ENCODE measurements at places on chromosomes 6 and 20. TPM values are rescaled to one million over a fixed set of nuclear protein-coding genes. Genes with fewer than 3 reads are reported as not detected.

The TFAP2D gene
- polyA plus RNA-seq, result not detected

The FHL5 gene
- 2.4 TPM for polyA plus RNA-seq

The DPPA5 gene
- not detected for polyA plus RNA-seq

The CDH26 gene
- polyA plus RNA-seq, result 1.1 TPM

The CSNK2B gene
- polyA plus RNA-seq, result 116 TPM

The OR5V1 gene
- polyA plus RNA-seq, result not detected

The VSTM2L gene
- polyA plus RNA-seq, result 2.8 TPM

The ZC2HC1B gene
- polyA plus RNA-seq, result not detected

The OOEP gene
- polyA plus RNA-seq, result 0.73 TPM

The ENPP1 gene
- 5.6 TPM for polyA plus RNA-seq

- no peak overlapping the region for H3K27ac ChIP-seq
- H3K4me3 ChIP-seq, result no peak overlapping the region
- H3K27me3 ChIP-seq, result no peaks in the 10 kb centered on the region
- H3K36me3 ChIP-seq, result no peaks in the 10 kb centered on the region
These were observed 6.3 kb downstream of the OR2A4 start for GRCh38 chr6:131694832-131695426.

GRCh38 chr20:50284811-50285375, 94.3 kb downstream of the CEBPB start:
- H3K27ac ChIP-seq, result no peak overlapping the region
- no peaks in the 10 kb centered on the region for H3K27me3 ChIP-seq
- no peak for DNase-seq
- no peaks in the 10 kb centered on the region for H3K4me1 ChIP-seq
- H3K4me3 ChIP-seq, result no peak overlapping the region

DNA sequence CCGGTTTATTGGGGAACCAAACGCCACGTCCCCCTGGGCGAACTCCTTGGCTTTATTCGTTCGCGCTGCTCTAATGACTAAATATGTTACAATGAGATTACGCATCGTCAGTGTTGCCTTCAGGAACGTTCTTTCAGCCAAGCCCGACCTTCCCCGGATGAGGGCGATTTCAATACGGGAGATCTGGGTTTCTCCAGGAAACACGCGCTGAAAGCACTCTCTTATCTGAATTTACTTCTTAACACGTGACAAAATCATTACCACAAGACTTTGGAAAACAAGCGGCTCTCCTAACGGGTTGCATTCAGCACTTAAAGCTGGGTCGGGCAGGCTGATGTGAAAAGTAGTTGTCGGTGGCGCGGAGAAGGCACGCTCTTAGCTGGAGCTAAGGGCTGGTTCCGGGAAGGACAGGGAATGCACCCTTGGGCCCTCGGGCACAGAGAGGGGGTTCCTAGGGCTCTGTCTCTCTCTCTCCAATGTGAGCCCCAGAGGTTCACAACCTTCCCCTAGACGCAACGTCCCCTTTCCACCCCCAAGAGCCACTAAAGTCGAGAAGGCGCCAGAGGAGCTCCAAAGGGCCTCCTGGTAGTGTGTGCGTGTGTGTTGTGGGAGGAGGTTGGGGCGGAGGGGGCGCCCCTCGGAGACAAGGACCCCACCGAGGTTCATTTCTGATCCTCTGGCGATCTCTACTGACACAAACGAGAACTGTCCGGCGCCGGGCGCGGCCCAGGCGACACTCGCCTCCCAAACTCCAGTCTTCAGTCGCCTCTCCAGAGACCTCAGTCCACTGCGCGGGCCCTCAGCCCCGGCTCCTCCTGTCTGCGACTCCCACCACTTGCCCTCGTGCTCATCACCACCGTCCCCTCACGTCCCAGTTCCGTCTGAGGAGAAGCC, 7.1 kb upstream of the NKX2-2 start:
- no peak overlapping the region for H3K4me3 ChIP-seq
- DNase-seq, result no peak
- no peak overlapping the region for H3K27ac ChIP-seq
- H3K36me3 ChIP-seq, result no peaks in the 10 kb centered on the region

GRCh38 chr20:23156170-23156841, 70.2 kb upstream of the CD93 start:
- no peaks in the 10 kb centered on the region for H3K36me3 ChIP-seq
- DNase-seq, result no peak
- H3K4me1 ChIP-seq, result no peaks in the 10 kb centered on the region

- H3K27ac ChIP-seq, result no peak overlapping the region
- H3K4me1 ChIP-seq, result no peaks in the 10 kb centered on the region
- no peak overlapping the region for H3K4me3 ChIP-seq
- no peak for DNase-seq
These were observed 108.1 kb upstream of the SCP2D1 start for GRCh38 chr20:18705490-18705889.

- no peaks in the 10 kb centered on the region for H3K36me3 ChIP-seq
- H3K27me3 ChIP-seq, result no peaks in the 10 kb centered on the region
- H3K27ac ChIP-seq, result no peak overlapping the region
- no peak for DNase-seq
- no peak overlapping the region for H3K4me3 ChIP-seq
These were observed 85.3 kb upstream of the LY86 start for GRCh38 chr6:6503191-6503590.

GRCh38 chr6:101000341-101000740, 119.2 kb upstream of the ASCC3 start:
- H3K27me3 ChIP-seq, result no peaks in the 10 kb centered on the region
- H3K4me3 ChIP-seq, result no peak overlapping the region
- H3K27ac ChIP-seq, result no peak overlapping the region
- DNase-seq, result no peak

- no peak overlapping the region for H3K4me3 ChIP-seq
- peaks cover 16% of the 10 kb centered on the region for H3K4me1 ChIP-seq
- H3K27ac ChIP-seq, result no peak overlapping the region
- DNase-seq, result no peak
These were observed 46.2 kb downstream of the GJA10 start for GRCh38 chr6:89940225-89941027.

DNA sequence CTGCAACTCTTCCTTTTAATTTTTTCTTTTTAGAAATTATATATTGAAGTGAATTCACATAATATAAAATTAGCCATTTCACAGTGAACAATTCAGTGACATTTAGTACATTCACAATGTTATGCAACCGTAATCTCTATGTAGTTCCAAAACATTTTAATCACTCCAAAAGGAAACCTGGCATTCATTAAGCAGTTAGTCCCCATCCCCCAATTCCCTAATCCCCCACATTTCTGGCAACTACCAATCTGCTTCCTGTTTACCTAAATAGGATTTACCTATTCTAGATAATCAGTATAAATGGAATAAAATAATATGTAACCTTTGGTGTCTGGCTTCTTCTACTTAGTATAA, 8.5 kb upstream of the DDX27 start:
- no peak overlapping the region for H3K4me3 ChIP-seq
- no peaks in the 10 kb centered on the region for H3K36me3 ChIP-seq
- H3K4me1 ChIP-seq, result no peaks in the 10 kb centered on the region

DNA sequence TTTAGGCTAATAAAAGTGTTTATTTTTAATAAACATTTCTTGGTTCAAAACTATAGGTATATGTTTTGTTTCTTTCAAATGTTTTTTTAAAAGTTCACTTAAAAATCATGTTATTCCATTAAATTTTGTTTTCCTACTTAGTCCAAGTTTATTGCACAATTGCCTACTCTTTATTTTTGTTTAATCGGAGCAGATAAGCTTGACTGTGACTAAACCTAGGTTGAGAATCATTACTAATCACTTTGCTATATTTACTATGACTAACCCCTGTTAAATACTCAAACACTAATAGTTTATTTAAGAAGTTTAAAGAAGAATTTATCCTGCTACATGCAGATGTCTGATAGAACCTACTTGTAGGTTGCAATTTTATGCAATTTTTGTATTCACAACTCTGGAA, 18.8 kb downstream of the MAP3K4 start:
- peaks cover 11% of the 10 kb centered on the region for H3K4me1 ChIP-seq
- no peak overlapping the region for H3K4me3 ChIP-seq
- no peaks in the 10 kb centered on the region for H3K36me3 ChIP-seq

- no peak for DNase-seq
- no peaks in the 10 kb centered on the region for H3K27me3 ChIP-seq
- H3K36me3 ChIP-seq, result no peaks in the 10 kb centered on the region
- H3K4me3 ChIP-seq, result no peak overlapping the region
These were observed 893.4 kb downstream of the C6orf118 start for GRCh38 chr6:164415832-164416563.

- no peaks in the 10 kb centered on the region for H3K36me3 ChIP-seq
- H3K4me1 ChIP-seq, result no peaks in the 10 kb centered on the region
- no peak overlapping the region for H3K4me3 ChIP-seq
- DNase-seq, result no peak
- H3K27me3 ChIP-seq, result no peaks in the 10 kb centered on the region
These were observed 30.6 kb downstream of the FASTKD5 start for GRCh38 chr20:3129094-3129493.

GRCh38 chr20:4025679-4026078, 10.3 kb upstream of the RNF24 start:
- no peak overlapping the region for H3K4me3 ChIP-seq
- no peak for DNase-seq
- H3K27me3 ChIP-seq, result no peaks in the 10 kb centered on the region

DNA sequence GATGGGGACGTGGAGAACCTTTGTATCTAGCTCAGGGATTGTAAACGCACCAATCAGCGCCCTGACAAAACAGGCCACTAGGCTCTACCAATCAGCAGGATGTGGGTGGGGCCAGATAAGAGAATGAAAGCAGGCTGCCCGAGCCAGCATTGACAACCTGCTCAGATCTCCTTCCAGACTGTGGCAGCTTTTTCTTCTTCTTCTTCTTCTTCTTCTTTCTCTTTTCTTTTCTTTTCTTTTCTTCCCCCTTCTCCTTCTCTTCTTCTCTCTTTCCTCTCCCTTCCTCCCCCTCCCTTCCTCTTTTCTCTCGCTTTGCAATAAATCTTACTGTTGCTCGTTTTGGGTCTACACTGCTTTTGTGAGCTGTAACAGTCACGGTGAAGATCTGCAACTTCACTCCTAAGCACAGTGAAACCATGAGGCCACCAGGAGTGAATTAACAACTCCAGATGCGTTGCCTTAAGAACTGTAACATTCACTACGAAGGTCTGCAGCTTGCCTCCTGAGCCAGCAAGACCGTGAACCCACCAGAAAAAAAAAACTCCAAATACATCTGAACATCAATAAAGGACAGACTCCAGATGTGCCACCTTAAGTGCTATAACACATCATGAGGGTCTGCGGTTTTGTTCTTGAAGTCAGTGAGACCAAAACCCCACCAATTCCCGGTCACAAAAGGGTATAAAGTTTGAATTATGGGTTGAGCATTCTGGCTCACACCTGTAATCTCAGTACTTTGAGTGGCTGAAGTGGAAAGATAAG, 19.6 kb upstream of the SERPINB1 start:
- no peak for DNase-seq
- no peak overlapping the region for H3K4me3 ChIP-seq
- no peaks in the 10 kb centered on the region for H3K4me1 ChIP-seq
- H3K36me3 ChIP-seq, result no peaks in the 10 kb centered on the region
- H3K27me3 ChIP-seq, result no peaks in the 10 kb centered on the region

DNA sequence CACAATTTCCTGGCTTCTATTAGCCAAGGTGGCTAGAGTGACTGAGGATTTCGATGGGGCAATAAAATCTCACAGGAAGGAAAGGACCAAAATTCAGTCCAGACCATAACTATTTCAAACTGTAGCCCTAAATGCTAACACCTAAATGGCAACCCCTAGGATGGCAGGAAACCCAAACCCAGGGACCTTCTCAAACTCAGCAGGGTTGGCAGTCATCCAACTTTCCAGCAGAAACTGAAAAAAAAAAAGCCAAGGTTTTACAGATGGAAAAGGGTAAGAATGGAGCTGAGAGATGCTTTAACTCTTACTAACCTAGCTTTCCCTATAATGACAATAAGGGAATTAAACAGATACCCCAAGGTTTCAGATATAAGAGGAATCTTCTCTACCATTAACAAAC, 10.5 kb downstream of the IBTK start:
- no peak for DNase-seq
- H3K4me3 ChIP-seq, result no peak overlapping the region
- H3K36me3 ChIP-seq, result no peaks in the 10 kb centered on the region
- H3K4me1 ChIP-seq, result peaks cover 7% of the 10 kb centered on the region
- H3K27ac ChIP-seq, result no peak overlapping the region

- no peaks in the 10 kb centered on the region for H3K4me1 ChIP-seq
- no peak for DNase-seq
- no peak overlapping the region for H3K4me3 ChIP-seq
- H3K36me3 ChIP-seq, result no peaks in the 10 kb centered on the region
- H3K27me3 ChIP-seq, result peaks cover 2% of the 10 kb centered on the region
These were observed 6.1 kb upstream of the PRSS16 start for GRCh38 chr6:27241443-27241842.

DNA sequence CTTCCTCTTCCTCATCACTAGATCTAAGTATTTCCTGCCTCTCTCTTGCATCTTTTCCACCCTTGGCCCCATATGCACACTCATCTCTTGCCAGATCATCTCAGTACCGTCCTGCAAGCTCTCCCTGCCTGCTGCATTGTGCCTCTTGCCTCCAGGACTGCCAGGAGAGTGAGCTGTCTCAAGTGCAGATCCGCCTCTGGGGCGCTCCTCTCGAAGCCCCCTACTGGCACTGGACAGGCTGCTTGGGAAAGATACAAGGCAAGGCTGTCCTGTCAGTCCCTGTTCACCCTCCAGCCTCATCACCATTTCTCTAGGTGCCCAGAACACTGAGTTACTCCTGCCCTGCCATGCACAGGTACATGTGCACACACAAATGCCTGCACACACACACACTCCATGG, 10.2 kb downstream of the SYNDIG1 start:
- H3K4me3 ChIP-seq, result no peak overlapping the region
- DNase-seq, result no peak
- no peak overlapping the region for H3K27ac ChIP-seq
- no peaks in the 10 kb centered on the region for H3K27me3 ChIP-seq
- H3K4me1 ChIP-seq, result no peaks in the 10 kb centered on the region

DNA sequence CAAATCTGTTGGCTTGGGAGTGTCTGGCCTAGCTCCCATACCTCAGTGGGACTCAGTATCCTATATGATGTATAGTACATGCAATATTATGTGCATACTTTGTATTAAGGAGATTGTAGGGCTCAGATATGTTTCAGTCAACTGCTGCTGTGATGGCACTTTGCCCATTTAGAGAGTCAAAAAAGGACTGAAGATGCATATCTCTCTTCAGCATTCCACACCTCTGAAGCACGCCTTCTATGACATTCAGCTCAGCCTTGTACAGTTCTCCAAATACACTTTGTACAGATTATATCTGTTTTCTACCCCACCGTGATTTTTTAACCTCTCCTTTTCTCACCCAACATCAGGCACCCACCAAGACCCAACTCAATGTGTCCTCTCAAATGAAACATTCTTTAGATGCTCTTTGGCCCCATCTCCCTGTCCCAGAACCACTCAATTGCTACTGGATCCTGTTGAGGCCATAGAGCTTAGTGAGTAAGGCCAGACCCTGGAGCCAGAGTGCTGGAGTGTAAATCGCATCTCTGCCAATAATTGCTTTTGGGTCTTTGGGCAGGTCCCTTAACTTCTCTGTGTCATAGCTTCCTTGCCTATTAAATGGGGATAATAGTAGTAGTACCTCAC, 15.6 kb downstream of the ENPP1 start:
- no peak for DNase-seq
- H3K36me3 ChIP-seq, result no peaks in the 10 kb centered on the region
- no peak overlapping the region for H3K27ac ChIP-seq
- H3K4me3 ChIP-seq, result no peak overlapping the region
- H3K27me3 ChIP-seq, result no peaks in the 10 kb centered on the region
- peaks cover 10% of the 10 kb centered on the region for H3K4me1 ChIP-seq

- no peak overlapping the region for H3K4me3 ChIP-seq
- no peaks in the 10 kb centered on the region for H3K36me3 ChIP-seq
- no peak for DNase-seq
- no peaks in the 10 kb centered on the region for H3K4me1 ChIP-seq
- no peak overlapping the region for H3K27ac ChIP-seq
These were observed 21.2 kb upstream of the ASF1A start for GRCh38 chr6:118872726-118873125.
